Neural progenitor cell (in vitro differentiated cells): ENCODE measurements at places on chromosomes 5 and 9.

DNA sequence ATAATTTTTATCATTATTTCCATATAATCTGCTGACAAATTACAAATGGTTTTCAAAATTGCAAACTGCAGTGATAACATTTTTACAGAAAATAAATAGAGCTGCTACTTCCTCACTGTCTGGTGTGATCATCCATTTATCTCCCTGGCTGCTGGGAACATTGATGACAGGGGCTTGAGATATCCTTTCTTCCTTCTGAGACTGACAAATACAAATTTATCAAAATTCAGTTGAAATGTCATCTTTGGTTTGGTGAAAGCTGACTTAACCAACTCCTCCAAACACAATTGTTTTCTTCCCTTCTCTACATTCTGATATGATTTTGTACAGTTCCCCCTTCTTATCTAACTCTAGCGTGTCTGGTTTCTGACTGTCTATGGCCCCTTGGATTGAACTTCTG is 611.8 kb upstream of the KLF4 start:
- DNase-seq = no peak

DNA sequence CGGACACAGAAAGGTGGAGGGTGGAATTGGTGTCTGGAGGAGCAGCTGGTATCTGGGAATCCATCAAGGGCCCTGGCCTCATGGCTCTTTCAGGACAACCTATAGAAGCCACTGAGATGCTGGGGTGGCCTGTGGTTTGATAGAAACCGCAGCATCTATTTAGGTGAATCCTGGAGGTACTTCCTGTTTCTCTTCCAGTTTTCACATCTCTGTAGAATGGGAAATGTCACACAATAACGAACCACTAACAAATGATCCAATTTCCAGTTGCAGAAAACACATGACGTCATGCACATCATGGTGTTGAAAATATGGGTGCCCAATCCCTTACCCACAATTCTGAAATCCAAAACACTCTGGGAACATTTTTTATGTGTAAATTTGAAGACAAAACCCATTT is 52.2 kb downstream of the ROPN1L start:
- no peak for DNase-seq

- DNase-seq = no peak
Measured at GRCh38 chr5:35044649-35045048, 3.1 kb downstream of the AGXT2 start.

DNA sequence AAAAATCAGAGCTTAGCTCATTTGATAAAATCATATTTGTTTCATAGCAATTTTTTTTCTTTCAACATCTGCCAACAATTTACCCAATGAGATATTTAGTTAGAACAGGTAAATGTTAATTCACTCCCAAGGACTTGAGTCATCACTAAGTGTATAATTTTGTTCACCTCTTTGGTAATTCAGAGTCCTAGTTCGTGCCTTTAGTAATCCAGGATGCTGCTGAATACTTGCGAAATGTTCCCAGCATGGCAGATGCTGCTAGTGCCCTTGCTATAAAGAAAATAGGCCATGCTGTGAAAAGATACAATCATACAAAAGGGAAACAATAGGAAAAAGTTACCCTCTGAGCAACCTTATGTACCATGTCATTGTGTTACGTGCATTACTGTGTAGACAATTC is 210.5 kb downstream of the CSNK1G3 start:
- DNase-seq = no peak

DNA sequence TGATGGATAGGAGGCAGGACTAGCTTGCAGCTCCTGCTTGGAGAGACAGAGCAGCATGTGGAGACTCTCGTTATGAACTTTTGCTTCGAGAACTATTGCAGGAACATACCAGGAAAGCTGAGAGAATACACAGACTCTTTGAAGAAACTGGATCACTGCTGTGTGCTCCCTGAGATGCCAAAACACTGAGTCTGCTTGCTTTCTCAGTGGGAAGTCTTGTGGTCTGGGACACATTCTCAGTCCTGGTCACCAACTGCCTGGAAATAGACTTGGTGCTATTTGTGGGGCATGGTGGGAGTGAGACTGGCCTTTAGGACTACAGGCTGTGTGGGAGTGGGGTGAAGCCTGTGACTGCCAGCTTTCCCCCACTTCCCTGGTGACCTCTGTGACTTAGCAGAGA is 252.6 kb downstream of the MED10 start:
- no peak for DNase-seq

GRCh38 chr5:176742246-176743105 is 67.9 kb upstream of the UNC5A start:
- DNase-seq = no peak

GRCh38 chr9:68981789-68982188 is 32.1 kb downstream of the PRKACG start:
- no peak for DNase-seq

- DNase-seq = peak; percentile 63
Measured at GRCh38 chr5:134245101-134245604, 19.3 kb upstream of the PPP2CA start.

DNA sequence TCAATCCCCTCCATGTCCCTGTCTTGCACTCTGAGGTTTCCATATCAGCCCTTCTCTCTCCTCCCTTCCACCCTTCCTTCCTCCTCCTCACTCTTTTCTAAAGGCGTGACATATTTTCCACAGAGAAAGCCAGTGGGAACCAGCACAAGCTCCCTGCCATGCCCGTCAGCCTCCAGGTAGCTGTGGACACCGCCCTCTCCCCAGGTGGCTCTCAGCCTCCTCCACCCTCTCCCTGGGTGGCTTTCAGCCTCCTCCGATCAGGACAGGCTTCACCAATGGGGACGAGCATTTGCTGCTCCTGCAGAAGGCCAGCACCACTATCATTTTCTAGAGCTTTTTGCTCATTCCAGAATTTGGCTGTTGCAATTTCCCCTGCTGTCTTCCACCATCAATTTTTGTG is 236.6 kb downstream of the GADD45G start:
- DNase-seq = no peak

DNA sequence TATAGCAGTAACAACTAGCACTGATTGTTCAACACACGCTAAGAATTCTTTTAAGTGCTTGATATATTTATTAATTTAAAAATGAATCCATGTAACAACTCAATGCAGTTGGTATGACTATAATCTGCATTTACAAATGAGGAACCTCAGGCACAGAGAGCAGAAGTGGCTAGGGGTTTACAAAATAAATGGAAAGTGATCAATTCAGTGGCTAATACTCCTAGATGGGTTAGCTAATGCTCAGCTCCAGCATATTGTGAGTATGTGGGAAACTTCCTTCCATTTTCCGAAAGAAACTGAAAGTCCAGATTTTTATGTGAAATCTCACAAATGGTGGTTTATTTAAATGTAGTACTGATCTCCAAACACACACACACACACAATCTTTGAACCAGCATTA is 128.0 kb downstream of the RFX3 start:
- DNase-seq = no peak

GRCh38 chr9:104009826-104010225 is 84.3 kb upstream of the SMC2 start:
- DNase-seq = no peak

DNA sequence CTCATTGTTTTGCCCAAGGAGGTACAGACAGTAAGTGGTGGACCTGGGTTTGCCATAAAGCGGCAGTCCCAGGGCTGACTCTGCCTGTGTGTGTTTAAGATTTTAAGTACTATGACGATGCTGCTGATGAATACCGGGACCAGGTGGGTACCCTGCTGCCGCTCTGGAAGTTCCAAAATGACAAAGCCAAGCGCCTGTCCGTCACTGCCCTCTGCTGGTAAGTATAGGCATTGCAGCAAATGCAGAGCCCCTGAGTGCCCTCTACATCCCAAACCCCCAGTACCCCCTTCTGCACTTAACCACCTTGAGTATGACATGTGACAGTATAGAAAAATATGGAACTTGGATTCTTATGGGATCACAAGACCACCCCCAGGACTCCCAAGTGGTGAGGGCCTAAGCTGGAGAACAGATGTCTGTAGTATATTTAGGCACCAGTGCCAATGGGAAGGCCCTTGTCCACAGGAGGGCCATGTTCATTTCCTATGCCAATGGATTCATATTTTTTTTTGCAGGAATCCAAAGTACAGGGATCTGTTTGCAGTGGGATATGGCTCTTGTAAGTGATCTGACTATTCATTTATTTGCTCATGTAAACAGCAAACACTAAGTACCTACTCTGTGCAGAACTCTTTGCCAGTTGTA is 22.0 kb downstream of the ENHO start:
- DNase-seq = peak; percentile 68

- no peak for DNase-seq
Measured at GRCh38 chr5:97047076-97047475, 95.3 kb downstream of the LIX1 start.

GRCh38 chr5:123474228-123474627 is 37.7 kb upstream of the CSNK1G3 start:
- DNase-seq = no peak

- DNase-seq = peak; percentile 51
Measured at GRCh38 chr9:129665814-129666520, 520 bp downstream of the PRRX2 start.

DNA sequence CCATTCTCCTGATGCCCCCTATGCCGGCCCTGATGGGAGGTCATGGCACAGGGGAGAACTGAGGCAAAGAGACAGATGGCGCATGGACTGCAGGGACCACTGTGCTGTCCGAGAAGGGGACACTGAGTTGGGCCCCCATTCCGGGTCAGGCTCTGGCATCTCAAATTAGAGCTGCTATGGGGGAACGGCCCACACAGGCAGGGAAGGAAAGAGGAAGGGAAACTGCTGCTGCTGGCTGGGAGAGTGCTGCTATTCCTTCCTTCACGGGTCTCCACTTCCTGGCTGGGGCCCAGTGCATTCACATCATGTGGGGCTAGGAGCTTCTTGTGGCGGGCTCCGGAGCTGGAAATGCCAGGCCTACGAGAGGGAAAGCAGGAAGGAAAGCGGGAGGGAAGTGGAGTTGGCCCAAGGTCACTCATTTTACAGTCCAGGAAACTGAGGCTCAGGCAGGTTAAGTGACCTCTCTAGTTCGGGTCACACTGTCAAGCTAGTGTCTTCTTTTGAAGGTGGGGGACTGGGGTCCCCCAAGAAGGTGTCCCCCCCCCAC is 1.3 kb upstream of the CARD19 start:
- DNase-seq = peak; percentile 27

GRCh38 chr9:1202512-1203280 is 152.5 kb downstream of the DMRT2 start:
- no peak for DNase-seq

DNA sequence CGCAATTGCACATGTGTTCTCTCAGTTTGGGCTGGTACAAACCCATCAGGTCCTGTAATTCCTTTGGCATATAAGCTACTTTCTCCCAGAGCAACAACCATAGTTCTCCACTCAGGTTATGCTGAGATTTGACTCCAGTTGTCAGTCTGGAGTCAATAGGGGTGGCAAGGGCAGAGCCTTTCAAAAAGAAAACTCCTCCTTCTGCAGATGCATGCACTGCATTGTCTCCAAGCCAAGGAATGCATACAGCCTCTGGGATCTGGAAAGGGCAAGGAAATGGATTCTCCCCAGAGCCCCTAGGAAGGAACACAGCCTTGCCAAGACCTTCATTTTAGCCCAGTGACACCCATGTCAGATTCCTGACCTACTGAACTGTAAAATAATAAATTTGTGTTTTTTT is 31.0 kb upstream of the GZMA start:
- peak; percentile 12 for DNase-seq

DNA sequence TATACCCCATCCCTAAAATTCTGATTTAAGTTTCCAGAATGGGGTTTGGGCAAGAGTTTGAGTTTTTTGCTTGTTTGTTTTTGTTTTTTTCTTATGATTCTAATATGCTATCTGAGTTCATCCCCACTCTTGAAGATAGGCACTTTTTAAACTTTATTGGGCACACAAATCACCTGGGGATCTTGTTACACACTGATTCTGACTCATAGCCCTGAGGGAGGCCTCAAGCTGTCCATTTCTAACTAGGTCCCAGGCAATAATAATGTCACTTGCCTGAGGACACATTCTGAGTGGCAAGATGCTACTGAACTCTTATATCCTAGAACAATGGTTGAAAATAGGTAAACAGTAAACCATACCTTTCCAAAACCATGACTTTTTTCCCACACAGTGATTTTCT is 22.8 kb upstream of the ABLIM3 start:
- DNase-seq = no peak
